CD4-positive, alpha-beta memory T cell (primary cell): ENCODE measurements at places on chromosomes 2 and 18. TPM values are rescaled to one million over a fixed set of nuclear protein-coding genes. Genes with fewer than 3 reads are reported as not detected.

GRCh38 chr2:177413703-177414102, 21.1 kb downstream of the AGPS start:
- no peaks in the 10 kb centered on the region for H3K27me3 ChIP-seq
- DNase-seq: no peak
- H3K4me1 ChIP-seq: peaks cover 5% of the 10 kb centered on the region
- no peaks in the 10 kb centered on the region for H3K36me3 ChIP-seq
- H3K27ac ChIP-seq: no peak overlapping the region
- H3K4me3 ChIP-seq: no peak overlapping the region

DNA sequence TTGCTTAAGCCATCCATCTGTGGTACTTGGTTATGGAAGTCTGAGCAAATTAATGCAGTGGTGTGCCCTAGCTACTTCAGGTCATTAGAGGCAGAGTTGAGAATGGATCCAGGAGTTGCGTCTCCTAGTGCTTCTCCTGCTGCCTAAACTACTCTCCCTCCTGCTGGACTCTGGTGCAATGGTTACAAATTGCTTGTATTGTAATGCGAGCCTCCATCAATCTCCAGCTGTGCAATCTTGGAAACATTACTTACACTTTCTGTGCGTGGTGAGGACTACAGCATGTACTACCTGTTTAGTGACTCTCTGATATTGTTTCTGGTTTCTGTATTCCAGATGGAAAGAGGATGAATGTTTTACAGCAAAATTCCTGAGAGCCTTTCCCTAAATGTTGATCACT, 119.0 kb upstream of the CYRIA start:
- no peak overlapping the region for H3K27ac ChIP-seq
- DNase-seq: no peak
- no peaks in the 10 kb centered on the region for H3K27me3 ChIP-seq
- no peaks in the 10 kb centered on the region for H3K36me3 ChIP-seq
- H3K4me3 ChIP-seq: no peak overlapping the region

- no peaks in the 10 kb centered on the region for H3K27me3 ChIP-seq
- H3K27ac ChIP-seq: no peak overlapping the region
- no peak overlapping the region for H3K4me3 ChIP-seq
- H3K36me3 ChIP-seq: no peaks in the 10 kb centered on the region
Measured at GRCh38 chr18:13232086-13232917, 13.7 kb downstream of the LDLRAD4 start.

- no peak overlapping the region for H3K27ac ChIP-seq
- no peak overlapping the region for H3K4me3 ChIP-seq
- no peaks in the 10 kb centered on the region for H3K4me1 ChIP-seq
- no peaks in the 10 kb centered on the region for H3K27me3 ChIP-seq
- DNase-seq: no peak
Measured at GRCh38 chr2:214575465-214575864, 164.6 kb downstream of the VWC2L start.

GRCh38 chr2:204545861-204546735, 823 bp downstream of the PARD3B start:
- no peaks in the 10 kb centered on the region for H3K36me3 ChIP-seq
- peaks cover 9% of the 10 kb centered on the region for H3K4me1 ChIP-seq
- no peak overlapping the region for H3K27ac ChIP-seq
- DNase-seq: peak; percentile 2
- peaks cover 7% of the 10 kb centered on the region for H3K27me3 ChIP-seq

PECR gene
- 20.6 TPM for total RNA-seq
